ENCODE measurements at places on chromosomes 3 and 15. TPM values are rescaled to one million over a fixed set of nuclear protein-coding genes. Genes with fewer than 3 reads are reported as not detected.

Gene GPR176
- polyA plus RNA-seq: 116 TPM

Gene PRSS50
- not detected for polyA plus RNA-seq

Gene ONECUT1
- polyA plus RNA-seq: not detected

Gene EHHADH
- polyA plus RNA-seq: 4.2 TPM

Gene PLXND1
- polyA plus RNA-seq: 47.7 TPM
